Stimulated activated naive CD8-positive, alpha-beta T cell treated with anti-CD3 and anti-CD28 coated beads, Interleukin-15, Interleukin-2, amounts not matched to agents 100 U/mL and 50 U/mL, for 24 hours (primary cell): ENCODE measurements at places on chromosomes 7 and 10.

DNA sequence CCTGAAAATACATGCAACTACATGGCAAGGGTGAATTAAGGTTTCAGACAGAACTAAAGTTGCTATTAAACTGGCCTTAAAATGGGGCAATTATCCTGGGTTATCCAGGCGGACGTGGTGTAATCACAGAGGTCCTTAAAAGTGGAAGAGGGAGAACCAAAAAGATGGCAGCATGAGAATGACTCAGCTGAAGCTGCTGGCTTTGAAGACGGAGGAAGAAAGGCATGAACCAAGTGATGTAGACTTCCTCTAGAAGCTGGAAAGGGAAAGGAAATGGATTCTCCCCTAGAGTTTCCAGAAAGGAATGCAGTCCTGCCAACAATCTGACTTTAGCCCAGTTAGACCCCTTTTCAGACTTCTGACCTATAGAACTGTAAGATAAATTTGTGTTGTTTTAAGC is 27.0 kb upstream of the UBN2 start:
- no peak for DNase-seq

DNA sequence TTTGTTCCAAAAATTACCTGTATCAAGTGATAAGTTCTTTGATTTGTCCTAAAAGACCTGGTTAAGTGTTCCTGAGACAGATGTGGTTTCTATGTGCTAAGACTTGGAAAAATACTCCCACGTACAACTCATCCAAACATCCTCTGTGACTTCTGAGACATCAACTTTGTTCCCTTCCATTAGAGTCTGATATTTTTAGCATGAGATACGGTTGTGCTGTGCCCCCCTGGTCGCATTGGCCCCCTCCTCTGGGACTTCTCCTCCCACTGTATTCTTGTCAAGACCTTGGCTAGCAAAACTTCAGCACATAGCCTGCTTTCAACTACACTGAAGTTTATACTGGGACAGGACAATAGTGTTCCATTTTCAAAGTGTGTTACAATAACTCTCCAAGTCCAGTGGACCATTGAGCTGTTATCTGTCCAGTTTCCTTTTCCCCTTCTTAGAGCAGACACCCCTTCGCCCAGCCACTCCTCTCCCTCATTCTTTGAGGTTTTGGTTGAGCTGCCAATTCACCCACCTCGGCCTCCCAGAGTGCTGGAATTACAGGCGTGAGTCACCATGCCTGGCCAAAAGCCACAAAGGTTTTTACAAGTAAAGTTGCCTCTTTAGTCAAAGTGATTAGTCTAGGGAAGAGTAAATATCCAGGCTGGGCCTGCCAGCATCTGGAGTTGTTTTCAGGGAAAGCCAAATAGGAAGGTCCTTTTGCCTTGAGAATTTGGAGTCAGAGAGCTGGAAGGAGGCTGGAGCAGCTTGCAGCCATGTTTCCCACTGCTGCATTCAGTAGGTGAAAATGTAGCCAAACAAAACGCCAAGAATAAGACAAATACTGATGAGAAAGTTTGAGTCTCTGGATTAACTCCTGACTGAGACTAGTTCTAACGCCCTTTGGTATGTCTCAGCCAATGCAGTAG is 17.8 kb upstream of the PDLIM1 start:
- DNase-seq = no peak

- no peak for DNase-seq
Measured at GRCh38 chr7:16034353-16034752, 347.9 kb upstream of the MEOX2 start.

DNA sequence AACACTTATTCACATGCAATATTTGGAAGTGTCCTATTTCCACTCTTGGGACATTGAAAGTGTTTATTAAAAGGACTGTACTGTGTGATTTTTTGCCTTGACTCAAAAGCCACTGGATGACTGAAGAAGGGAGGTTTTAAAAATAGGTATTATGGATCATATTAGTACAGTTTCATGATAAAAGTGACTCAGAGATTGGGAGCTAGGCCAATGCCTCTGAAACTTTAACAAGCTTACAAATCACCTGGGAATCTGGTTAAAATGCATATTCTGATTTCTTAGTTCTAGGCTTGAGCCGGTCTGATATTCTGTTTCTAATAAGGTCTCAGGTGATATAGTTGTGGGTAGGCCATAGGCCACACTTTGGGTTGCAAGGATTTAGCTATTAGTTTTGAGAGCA is 191.2 kb downstream of the PLXDC2 start:
- DNase-seq = no peak

DNA sequence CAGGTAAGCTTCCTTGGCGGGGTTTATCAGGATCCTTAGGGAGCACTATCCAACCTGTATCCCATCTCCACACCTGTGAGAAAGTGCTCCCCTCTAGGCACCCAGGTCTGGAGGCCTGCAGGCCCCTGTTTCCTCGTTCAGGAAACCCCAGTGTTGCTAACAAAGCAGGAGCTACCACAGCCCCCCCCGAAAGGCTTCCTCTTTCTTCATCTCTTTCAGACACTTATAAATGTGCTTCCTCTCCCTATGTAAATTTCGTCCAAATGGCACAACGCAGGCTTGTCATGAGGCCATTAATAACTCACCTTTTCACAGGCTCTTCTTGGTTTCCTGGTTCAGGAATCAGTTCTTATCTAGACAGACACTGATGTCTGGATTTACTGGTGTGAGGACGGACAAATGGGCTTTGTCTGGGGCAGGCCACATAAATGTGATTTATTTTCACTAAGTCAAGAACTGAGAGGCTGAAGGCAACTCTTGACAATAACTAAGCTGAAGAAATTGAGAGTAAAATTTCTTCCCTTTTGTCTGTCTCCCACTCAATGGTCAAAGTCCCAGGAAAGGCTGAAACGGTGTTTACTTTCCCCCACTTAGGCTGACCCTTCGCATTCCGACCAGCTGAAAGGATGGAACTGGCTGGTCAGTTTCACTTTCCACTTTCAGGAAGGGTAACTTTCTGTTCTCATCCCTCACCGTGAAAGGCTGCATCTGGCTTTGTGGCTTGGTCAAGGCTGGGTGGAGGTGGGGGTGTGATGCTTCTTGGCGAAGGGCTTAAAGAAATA is 46.8 kb downstream of the PIK3AP1 start:
- no peak for DNase-seq

DNA sequence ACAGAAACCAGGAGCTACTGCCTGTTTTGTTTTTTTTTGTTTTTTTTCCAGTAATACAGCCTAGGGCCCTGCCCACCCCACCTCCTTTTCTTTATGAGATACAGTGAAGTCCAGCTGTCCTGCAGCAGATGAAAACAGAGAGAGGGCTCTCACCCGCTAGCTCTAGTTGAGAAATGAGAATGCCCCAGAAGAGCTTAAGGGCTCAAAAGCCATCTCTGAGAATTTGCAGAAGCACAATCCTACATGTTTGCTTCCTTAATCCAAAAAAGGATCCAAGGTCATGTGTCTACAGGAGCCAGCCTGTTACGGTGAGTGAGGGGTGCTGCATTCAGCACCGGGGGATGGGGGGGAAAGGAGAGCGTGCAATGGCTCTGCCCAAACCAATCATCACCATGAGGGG is 122.7 kb downstream of the KCNMA1 start:
- no peak for DNase-seq

DNA sequence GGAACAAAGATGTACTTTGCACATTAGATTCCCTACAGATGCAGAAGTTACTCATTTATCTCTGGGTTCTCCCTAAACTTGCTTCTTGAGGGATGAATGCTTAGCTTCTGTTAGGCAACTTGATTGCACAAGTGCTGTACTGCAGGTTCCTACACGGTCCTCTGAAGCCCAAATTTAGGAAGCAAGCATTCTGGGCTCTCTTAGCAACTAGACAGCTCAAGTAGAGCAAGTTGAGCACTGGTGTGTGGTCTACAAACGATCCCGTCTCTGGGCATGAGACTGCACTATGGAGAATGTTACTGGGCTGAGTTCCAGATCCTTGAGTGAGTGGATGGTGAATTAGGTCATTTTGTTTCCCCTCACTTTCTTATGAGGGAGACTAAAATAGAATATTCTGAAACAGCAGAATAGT is 14.3 kb downstream of the SEMA3D start:
- no peak for DNase-seq

- DNase-seq = no peak
Measured at GRCh38 chr10:112953174-112954159, 3.4 kb downstream of the TCF7L2 start.

GRCh38 chr7:209906-210305 is 17.5 kb downstream of the FAM20C start:
- DNase-seq = no peak

GRCh38 chr10:111126077-111126476 is 49.2 kb downstream of the ADRA2A start:
- no peak for DNase-seq

GRCh38 chr7:131108212-131108940 is 219.3 kb upstream of the MKLN1 start:
- DNase-seq = no peak

GRCh38 chr10:2054728-2055127 is 317.4 kb upstream of the ADARB2 start:
- no peak for DNase-seq

DNA sequence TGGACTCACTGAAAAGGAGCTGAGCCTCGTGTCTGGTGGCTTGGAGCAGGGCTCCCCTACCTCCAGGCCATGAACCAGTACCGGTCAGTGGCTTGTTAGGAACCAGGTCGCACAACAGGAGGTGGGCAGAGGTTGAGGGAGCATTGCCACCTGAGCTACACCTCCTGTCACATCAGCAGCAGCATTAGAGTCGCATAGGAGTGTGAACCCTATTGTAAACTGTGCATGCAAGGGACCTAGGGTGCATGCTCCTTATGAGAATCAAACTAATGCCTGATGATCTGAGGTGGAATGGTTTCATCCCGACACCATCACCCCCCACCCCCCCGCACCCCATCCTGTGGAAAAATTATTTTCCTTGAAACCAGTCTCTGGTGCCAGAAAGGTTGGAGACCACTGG is 50.4 kb downstream of the TSPAN15 start:
- no peak for DNase-seq

- peak; percentile 22 for DNase-seq
Measured at GRCh38 chr7:70660154-70660818, 471.7 kb upstream of the GALNT17 start.
